ENCODE measurements at places on chromosomes 3 and 15.

DNA sequence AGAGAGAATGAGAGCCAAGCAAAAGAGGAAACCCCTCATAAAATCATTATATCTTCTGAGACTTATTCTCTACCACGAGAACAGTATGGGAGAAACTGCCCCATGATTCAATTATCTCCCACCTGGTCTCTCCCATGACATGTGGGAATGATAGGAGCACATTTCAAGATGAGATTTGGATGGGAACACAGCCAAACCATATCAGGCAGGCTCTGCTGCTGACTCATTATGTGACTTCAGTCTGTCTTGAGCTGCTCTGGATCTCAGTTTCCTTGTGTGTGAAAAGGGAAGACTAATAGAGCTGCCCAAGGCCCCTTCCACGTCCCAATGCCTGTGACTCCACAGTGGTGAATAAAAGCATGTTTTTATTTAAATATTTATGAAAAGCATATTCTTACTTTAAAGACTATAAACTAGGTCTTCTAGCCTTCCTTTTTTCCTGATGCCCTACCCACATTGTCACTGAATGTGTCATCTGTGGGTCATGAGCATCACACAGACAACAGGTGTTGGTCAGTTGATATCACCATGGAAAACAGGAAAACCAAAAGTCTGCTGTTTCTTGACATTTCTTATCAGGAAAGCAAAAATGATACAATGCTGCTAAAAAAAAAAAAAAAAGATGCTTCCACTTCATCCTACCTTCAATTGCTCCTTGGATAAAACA lies 96.0 kb upstream of the PPP2R3A start:
- DNase-seq = no peak

GRCh38 chr3:153215966-153216365 lies 53.9 kb downstream of the RAP2B start:
- DNase-seq = no peak

DNA sequence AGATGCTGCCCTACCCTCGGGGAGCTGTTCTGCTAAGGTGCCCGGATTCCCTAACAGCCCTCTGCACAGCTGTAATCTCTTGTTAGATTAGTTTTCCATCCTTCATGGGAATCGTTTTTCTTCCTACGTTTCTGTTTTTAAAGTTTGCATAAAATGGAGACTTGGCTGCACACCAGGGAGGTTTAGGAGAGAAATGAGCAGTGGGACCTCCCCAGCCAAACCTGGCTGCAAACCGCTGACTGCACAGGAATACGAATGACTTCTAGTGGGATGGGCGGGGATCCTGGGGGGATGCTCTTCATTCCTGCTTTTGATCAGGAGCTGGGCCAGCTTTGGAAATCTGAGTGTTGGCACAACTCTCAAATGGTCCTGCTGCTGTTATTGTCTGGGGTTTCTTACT lies 77.5 kb downstream of the THSD4 start:
- no peak for DNase-seq

- DNase-seq = no peak
These were observed 46.4 kb upstream of the KLF13 start for GRCh38 chr15:31280046-31280830.

DNA sequence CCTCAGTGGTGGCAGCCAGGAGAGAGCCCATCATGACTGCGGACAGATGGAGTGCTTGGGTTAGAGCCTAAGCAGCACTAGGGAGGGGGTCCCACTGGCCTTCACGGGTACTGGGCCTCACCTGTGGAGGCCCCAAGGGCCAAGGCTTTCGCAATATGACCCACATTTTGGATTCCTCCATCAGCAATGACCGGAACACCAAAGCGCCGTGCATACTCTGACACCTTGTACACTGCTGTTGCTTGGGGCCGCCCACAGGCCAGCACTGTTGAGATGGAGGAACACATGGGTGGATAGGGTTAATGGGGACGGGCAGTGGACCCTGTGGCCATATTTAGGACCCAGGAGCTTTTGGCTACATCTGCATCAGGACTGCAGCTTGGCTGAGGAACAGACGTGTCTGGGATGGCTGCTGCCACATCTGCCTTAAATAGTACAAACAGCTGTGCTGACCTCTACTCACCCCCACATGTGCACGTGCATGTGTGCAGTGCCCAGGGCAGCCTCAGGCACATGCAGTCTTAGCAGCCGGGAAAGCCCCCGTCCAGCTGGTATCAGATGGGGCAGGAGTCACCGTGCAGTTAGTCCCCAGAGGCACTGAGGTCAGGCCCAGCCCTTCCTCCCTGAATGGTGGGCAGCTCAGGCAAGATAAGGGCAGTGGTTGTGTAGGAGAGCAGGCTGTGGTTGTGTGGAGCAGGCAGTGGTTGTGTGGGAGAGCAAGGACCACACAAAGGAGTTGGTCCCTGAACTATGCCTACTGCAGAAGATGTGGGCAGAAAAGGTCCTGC lies 3.3 kb downstream of the NDUFAF3 start:
- no peak for DNase-seq

DNA sequence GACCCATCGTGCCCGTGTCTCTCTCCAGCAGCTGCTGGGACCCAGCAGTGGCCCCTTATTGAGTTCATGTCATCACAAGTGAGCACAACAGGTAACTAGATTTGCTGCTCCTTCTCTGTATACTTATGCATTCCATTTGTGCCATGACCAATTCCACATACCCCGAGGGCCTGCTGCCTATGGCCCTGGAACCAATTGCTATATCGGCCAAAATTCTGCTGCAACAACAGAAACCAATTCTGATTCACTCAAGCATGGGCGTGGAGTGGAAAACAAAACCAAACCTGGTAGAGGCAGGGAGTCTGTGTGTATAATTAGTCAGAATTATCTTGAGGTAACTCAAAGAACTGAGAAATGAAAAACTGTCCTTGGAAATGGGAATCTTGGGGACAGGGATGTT lies 516.6 kb downstream of the EPHB1 start:
- DNase-seq = no peak

GRCh38 chr3:2915826-2916225 lies 194.3 kb downstream of the IL5RA start:
- DNase-seq = no peak

- DNase-seq = no peak
These were observed 41.5 kb downstream of the MGLL start for GRCh38 chr3:127780536-127781400.

GRCh38 chr15:41511899-41512369 lies 1.7 kb downstream of the LTK start:
- no peak for DNase-seq

- DNase-seq = no peak
These were observed 18.5 kb downstream of the MINAR1 start for GRCh38 chr15:79450648-79451047.

GRCh38 chr15:95836536-95836935 lies 494.0 kb upstream of the NR2F2 start:
- no peak for DNase-seq

DNA sequence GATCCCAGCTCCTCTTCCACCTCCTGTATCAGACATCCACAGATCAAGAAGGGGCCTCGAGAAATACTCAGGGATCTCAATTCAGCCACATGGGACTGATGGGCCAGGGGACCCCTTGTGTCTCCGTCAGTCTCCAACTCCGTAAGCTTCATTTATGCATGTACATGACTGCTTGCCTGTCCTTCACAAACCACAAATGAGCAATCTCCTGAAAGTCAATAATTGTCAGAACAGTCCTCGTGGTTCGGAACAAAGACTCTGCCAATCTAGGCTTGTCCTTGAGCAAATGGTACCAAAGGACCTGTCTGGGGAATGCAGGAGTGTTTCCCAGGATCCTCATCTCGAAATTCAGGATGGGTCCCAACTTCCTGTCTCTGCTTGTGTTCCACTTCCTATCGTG lies 20.8 kb downstream of the SLC12A8 start:
- DNase-seq = no peak

GRCh38 chr15:83284559-83285283 lies at the start of gene BNC1:
Gene BNC1, minus strand, starts transcription at chr15:83284664. Its CDS starts 36 bp downstream, at chr15:83284628.
- DNase-seq = no peak
